ENCODE measurements at places on chromosomes 7 and 10.
A peak's percentile ranks its signal among the peaks of the same experiment; 100 is the strongest.

GRCh38 chr7:117090791-117091190 lies 137.5 kb downstream of the ST7 start:
- DNase-seq, result no peak

DNA sequence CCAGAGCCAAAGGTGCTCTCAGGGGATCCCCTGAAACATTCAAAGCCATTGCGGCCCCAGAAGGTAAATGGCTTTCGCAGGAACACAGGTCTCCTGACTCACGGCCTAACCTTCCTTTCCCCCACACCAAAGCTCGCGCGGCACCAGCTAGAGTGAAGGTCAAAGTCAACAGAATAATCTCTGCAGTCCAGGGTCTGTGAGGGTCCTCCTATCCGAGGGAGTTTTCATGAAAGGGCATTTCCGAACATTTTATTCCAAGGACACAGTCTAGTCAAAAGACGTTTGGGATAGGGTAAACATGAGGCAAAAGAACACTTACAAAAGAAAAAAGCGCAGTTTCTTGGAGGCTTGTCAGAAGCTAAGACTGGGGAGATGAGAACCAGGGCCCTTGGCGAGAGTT lies 559 bp upstream of the STEAP2 start:
- peak; percentile 10 for DNase-seq

DNA sequence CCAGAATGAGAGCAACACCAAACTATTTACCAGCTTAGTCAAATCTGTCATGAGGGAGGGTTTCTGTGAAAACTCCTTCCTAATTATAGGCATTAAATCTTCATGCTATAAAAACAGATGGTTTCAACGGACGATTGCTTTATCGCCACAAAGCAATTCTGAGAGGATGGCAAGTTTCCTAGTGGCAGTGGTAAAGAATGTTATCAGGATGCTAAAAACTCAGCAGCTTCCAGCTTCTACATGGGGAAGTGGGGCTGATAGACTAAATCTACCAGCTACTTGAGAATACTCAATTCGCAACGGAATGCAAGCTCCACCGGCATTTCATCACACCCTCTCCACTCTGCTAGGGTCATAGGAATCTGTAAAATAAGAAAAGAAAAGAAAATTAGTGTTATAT lies 41.8 kb downstream of the JCAD start:
- no peak for DNase-seq

GRCh38 chr7:119761776-119762175 lies 511.2 kb upstream of the KCND2 start:
- DNase-seq, result no peak

DNA sequence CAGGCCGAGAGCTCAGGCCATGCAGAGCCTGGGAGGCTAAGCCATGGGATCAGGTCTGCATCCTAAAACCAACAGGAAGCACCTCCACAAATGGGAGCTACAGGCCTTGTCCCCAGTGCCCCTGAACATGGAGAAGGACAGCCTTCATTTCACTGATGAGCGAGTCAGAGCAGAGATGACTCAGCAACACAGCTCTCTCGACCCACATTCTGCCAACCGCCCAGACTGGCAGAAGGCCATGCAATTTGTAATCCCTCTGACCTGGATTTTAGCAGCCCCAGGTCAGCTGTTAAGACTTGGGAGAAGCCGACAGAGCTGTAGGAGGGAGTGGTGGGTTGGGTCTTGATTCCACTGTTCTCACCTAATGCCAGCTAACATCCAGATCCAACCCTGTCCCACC lies 25.5 kb downstream of the VOPP1 start:
- DNase-seq, result peak; percentile 92

DNA sequence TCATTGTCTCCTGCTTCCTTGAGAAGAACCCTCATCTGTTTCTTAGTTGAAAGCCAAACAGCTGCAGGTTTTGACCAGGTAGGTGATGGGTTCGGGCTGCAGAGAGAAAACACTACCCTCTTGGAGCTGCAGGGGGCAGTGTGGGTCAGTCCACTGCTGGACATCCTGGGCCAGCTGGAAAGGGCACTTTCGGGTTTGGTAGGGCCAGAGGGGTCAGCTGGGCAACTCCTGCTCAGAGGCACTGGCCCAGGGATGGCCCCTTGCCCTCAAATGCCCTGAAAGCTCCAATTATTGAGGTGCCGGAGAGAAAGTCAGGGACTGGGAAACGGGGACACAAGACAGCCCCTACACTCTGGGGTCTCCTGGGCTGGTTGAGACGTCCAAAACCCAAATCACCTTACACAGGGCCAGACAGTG lies 90.7 kb downstream of the MKI67 start:
- DNase-seq, result peak; percentile 68

DNA sequence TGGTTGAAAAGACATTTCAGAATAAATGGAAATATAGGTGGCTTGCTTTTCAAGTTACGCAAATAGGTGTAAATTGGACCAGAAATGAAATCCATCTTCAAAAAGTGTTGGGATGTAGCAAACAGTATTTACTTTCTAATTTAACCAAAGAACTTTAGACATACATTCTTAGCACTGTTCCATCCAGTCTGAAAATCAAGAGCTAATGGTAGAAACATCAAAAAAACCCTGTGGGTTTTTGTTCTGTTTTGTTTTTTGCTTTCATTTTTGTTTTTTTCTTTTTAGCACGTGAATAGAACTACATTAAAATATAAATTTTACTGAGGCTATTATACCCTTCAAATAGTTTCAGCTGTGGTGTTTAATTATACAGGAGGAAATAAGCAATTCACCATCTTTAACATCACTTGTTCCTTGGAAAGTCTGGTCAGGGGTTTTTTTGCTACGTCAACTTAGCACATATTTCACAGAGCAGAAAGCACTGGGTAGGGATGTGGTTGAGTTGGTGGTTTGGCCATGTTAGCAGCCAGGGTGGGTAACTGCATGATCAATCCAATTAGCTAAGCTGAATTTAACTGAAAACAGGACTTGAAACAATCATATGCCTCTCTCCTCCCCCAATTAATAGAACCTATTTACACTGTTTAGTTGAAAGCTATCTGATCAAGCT lies 275.4 kb upstream of the PFKP start:
- no peak for DNase-seq

DNA sequence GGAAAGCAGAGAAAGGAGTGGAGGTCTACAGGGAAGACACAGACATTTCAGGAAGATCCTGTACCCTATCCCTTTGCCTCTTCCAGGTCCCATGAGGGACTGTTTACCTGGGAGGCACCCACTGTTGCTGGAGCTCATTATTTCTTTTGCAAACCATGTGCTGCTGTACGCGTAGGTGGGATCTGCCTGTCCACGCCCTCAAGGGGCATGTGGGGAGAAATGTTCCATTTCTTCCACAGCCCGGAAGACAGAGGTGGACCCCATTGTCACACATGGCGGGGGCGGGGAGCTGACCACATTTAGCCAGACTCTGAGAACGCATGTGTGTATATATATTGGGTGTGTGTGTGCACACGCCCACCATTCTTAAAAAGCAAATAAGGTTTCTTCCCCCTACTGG lies 2.0 kb downstream of the PLXNA4 start:
- DNase-seq, result no peak

GRCh38 chr7:6489612-6490011 lies 41.9 kb upstream of the DAGLB start:
- no peak for DNase-seq

DNA sequence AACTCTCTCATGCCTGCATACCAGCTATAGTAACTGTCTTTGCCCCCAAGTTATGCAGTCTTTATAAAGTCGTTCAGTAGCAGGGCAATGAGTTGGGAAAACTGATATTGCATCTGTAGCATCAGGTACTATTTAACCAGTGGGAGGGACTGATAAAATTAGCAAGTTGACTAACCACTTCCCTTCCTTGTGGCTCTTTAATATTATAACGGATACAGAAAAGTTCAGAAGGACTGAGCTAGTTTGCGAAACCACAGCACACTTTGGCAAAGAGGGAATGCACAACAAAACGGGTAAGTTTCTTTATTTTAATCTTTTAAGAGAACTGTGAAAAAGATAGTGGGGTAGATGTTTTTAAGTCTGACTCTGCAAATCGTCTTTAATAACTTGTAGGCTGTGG lies 205.3 kb upstream of the HDAC9 start:
- no peak for DNase-seq

DNA sequence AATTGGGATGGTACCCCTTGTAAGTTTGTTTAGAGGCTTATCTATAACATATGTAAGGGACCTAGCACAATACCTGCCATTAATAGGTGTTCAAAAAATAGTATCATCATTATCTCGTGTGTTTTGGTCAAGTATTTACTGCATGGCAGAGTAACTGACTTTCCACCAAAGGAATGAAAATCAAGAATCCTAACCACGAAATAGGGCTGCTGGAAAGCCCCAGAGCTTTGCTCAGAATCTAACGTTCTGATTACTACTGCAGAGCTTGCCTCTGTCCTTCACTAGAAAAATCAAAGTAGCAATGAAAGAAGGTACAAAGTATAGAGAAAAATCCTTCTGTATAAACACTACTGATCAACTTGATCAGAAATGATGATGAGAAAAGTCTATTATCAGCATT lies 34.9 kb downstream of the DCLRE1C start:
- no peak for DNase-seq

- DNase-seq, result no peak
These were observed 774.1 kb upstream of the IGFBP3 start for GRCh38 chr7:46695051-46695708.

GRCh38 chr10:129786216-129786615 lies 177.9 kb downstream of the EBF3 start:
- no peak for DNase-seq

DNA sequence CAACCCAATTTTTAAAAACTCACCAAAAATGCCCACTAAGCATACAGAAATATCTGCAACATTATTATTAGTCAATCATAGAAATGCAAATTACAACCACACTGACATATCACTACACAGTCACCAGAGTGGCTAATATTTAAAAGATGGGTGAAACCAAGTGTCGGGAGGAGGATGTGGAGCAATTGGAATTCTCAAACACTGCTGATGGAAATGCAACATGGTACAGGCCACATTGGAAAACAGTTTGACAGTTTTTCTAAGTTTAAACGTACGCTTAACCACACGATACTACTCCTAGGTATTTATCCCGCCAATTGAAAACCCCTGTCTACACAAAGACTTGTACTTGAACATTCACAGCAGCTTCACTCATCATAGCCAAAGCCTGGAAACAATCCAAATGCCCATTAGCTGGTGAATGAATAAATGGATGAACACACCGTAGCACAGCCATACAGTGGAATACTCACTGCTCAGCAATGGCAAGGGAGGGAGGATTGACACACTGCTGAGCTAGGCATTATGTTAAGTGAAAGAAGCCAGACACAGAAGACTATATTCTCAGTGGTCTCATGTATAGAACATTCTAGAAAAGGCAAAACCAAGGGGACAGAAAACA lies 16.3 kb downstream of the GCK start:
- DNase-seq, result no peak
